ENCODE measurements at places on chromosomes 1 and 21.

GRCh38 chr1:114355240-114355639 is 155.8 kb downstream of the TRIM33 start:
- no peak for DNase-seq

- DNase-seq: no peak
Measured at GRCh38 chr1:3904843-3905185, 4.7 kb upstream of the C1orf174 start.

GRCh38 chr1:10074059-10074851 is 41.5 kb downstream of the UBE4B start:
- no peak for DNase-seq

GRCh38 chr1:81921851-81922462 is 121.2 kb downstream of the ADGRL2 start:
- no peak for DNase-seq

DNA sequence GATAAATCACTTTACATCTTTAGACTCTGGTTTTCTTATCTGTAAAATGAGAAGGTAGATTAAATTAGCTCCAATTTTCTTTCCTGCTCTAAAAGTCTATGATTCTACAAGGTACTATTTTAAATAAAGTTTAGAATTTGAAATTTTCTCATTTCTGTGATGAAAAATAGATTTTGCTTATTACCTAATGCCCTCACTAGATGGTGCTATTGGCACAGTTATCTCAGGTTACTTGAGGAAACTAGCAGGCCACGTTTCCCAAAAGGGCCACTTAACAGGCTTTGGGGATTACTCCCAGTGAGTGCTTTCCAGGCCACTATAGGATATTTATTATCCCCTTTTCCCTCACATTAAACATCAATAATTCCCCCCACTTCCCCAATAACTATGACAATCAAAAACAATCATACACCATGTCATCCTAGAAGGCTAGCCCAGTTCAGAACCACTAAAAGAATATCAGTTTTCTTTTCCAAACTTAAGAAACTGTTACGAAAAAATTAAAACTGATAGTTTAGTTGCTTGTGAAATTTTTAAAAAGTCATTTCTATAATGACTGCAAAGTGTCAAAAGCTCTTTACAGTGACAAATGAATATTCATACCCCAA is 30.6 kb downstream of the OMA1 start:
- DNase-seq: peak; percentile 27

DNA sequence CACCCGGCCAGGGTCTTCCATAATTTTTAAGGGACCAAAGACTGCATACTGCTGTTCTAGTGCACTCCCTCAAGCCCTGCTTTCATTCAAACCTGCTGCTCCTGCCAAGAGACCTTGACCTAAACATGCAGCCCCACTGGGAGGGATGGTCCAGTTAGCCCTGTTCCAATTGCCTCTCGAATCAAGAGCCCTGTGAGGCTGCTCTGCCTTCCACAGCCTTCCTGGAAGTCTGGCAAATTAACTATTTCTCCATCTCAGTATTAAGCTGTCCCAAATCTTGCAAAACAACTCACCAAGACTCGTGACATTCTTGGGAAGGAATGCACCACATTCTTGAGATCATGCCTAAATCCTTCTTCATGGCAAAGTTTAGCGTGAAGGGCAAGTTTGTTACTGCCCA is 231.3 kb downstream of the C1orf94 start:
- DNase-seq: no peak

GRCh38 chr1:184078564-184079249 is 27.2 kb downstream of the TSEN15 start:
- no peak for DNase-seq

GRCh38 chr1:208269338-208269666 is 25.1 kb upstream of the PLXNA2 start:
- no peak for DNase-seq

GRCh38 chr1:35298464-35298863 is 30.0 kb downstream of the ZMYM4 start:
- no peak for DNase-seq

GRCh38 chr1:65457868-65458267 is 37.4 kb downstream of the LEPR start:
- DNase-seq: no peak

- DNase-seq: peak; percentile 34
Measured at GRCh38 chr1:203985676-203986075, 87.2 kb upstream of the SOX13 start.

DNA sequence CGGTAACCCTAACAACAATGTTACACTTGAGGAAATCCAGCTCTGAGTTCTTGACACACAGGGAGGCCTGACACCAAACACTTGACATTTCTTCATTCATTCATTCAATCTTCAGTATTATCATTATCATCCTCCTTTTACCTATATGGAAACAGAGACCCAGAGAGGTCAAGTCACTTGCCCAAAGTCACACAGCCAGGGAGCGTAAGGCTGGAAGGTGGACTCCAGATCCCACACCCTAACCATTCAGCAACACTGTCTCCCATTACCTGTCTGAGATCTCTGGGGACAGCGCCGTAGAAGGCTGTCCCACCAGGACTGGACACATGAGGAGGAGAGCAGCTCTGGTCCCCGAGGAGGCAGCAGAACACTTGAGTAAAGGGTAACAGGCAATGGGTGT is 101.4 kb downstream of the SYF2 start:
- no peak for DNase-seq

DNA sequence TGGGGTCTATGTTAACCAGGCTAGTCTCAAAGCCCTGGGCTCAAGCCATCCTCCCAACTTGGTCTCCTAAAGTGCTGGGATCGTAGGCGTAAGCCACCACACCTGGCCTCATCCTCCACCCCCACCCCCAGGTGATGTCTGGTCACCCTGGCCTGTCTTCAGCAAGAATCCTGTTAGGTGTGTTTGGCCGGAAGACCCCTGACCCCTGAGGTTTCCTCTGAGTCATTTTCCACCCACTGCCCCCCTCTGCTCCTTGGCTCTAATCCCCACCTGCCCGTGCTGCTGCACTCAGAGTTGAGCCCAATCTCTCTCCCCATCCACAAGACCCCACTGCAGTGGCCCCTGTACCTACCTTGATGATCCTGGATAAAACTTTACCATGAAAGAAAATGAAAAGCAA is 25.2 kb downstream of the SLC66A1 start:
- no peak for DNase-seq

GRCh38 chr1:228802386-228803220 is 67.3 kb downstream of the RHOU start:
- DNase-seq: no peak

DNA sequence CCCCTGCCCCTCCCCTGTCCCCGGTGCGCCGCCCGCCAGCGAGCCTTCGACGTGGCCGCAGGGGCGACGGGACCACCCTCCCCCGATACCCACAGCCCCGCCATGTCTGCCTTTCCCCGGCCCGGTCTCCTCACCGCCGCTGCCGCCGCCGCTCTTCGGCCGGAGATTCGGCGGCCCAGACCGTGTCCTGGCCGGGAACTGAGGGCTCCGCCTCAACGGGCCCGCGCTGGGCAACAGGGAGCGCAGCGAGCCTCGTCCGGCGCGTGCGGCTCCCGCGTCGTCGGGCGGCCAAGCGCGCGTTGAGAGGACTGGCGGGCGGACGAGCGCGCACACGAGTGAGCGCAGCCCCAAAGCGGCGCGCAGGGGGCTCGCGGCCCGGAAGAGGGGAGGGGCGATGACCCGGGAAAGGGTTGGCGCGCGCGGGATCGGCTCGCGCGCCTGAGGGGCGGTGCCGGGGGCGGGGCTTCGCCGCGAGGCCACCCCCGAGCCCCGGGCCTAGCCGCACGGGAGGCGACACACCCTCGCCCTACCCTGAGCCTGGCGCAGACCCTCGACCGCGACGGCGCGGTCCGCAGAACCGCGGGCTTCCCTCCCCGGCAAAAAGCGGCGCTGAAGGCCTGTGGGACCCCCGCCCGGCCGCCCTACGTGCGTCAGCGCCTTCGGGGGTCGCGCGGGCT is at the start of gene BTG3:
BTG3 (minus strand) TSS at position 337 of the 677 bp plus-strand sequence. CDS start 3,757 bp downstream, outside the sequence.
- peak; percentile 80 for DNase-seq

DNA sequence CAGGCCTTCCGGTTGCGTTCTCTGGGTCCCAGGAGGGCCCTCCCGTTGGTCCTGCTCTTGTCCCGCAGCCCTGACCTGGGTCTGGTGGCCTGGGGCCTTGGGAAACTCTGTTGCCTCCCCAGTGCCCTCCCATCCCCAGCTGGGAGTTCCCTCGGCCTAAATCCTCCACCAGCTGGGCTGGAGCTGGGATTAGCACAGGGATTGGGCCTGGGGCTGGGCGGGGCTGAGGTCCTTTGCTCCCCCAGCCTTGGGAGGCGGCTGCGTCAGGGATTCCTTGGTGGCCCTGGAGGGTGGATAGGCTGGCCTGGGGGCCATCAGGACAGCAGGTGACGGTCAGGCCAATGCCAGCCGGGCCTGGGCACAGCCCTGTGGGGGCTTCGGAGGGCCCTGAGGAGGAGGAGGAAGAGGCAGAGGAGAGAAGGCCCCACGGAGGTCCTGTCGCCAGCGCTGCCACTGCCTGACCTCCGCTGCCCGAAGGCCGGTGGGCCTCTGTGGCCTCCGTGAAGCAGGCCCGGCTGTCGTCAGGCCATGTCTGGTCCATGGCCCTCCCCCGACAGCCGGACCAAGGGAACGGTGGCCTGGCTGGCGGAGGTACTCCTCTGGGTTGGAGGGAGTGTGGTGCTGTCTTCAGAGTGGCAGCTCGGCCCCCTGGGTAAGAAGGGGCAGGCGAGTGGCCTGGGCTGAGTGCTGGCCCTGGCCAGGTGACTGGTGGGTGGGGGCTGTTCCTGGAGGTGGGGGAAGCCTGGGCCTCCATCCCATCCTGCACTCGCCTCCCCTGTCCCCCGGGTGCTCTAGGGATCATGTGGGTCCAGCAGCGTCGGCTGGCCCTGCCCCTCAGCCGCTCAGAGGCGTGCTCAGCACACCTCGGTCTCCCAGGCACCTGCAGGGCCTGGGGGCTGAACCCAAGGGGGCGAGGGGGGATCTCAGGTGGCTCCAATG is at the start of gene PLCH2:
PLCH2 (plus strand) TSS at position 229 of the 939 bp plus-strand sequence; CDS start at position 529, 300 bp downstream.
- DNase-seq: no peak

GRCh38 chr1:21251773-21252471 is 38.3 kb downstream of the ECE1 start:
- DNase-seq: no peak

- no peak for DNase-seq
Measured at GRCh38 chr1:21365036-21365435, 74.8 kb upstream of the ECE1 start.

- DNase-seq: no peak
Measured at GRCh38 chr1:58905126-58905490, 121.3 kb upstream of the JUN start.

DNA sequence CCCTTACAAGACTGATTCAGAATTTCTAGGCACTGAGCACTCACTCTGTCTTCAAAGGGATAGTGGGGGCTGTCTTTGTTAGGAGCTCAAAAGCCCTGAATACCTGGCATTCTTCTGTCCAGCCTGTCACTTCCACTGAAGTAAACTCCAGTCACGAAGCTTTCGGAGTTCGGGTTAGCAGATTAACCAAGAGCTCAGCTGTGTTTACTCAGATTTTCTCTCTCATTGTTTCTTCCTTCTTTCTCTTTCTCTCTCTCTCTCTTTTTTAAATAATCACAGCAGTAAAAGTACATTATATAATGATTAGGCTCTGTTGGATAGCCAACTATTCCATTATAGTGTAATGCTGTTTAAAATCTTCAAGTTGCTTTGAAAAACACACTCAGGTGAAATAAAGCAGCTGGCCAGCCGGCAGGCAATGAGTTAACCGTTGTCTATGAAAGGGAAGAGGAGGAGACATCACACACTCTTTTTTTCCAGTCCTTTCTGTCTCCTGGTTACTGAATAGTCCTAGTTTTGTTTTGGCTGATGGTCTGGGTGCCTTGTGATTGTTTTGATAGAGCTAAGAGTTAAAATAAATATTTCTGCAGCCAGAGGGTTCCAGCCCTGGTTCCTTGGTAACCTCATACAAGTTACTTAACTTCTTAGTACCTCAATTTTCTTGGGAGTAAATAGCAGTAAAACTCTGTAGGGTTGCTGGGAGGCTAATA is 89.8 kb downstream of the ADSS2 start:
- no peak for DNase-seq

DNA sequence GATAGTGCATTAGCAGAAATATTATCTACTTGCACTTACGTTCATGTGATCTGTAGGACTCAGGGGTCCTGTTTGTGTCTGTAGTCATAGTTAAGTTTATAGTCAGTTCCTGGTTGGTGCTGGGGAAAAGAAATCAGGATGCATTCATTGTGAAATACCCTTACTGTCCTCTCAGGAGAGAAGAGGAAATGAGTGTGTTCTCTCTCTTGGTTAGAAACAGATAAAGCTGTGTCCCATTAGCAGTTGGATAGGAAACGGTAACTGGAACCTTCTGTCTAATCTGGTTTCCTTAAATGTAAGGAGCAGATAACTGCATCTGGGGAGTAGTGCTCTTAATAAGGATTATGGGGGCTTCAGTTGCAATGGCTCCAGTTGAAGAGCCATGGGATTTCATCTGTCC is 8.9 kb downstream of the SDCCAG8 start:
- peak; percentile 44 for DNase-seq

GRCh38 chr1:159881622-159882526 is 18.1 kb downstream of the CFAP45 start:
- DNase-seq: peak; percentile 80

DNA sequence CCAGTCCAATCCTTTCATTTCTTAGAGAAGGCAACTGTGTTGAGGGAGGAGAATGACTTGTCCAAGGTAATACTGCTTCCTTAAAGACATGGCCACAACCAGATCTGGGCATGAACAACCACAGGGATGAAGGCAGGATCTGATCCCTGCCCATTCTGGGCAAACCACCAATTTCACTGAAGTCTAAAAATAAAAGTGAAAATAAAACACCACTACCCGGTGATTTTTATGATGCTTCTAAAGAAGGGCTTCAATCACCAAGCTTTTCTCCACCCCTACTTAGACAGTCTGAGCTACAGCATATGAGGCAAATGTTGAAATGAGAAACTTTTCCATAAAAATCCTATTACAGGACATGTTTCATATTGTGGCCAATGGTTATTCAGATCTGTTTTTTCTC is 133.0 kb downstream of the PTPN14 start:
- no peak for DNase-seq

- DNase-seq: no peak
Measured at GRCh38 chr1:206114692-206115640, 2.2 kb downstream of the AVPR1B start.

- DNase-seq: no peak
Measured at GRCh38 chr1:97166626-97167025, 445.0 kb downstream of the PTBP2 start.

DNA sequence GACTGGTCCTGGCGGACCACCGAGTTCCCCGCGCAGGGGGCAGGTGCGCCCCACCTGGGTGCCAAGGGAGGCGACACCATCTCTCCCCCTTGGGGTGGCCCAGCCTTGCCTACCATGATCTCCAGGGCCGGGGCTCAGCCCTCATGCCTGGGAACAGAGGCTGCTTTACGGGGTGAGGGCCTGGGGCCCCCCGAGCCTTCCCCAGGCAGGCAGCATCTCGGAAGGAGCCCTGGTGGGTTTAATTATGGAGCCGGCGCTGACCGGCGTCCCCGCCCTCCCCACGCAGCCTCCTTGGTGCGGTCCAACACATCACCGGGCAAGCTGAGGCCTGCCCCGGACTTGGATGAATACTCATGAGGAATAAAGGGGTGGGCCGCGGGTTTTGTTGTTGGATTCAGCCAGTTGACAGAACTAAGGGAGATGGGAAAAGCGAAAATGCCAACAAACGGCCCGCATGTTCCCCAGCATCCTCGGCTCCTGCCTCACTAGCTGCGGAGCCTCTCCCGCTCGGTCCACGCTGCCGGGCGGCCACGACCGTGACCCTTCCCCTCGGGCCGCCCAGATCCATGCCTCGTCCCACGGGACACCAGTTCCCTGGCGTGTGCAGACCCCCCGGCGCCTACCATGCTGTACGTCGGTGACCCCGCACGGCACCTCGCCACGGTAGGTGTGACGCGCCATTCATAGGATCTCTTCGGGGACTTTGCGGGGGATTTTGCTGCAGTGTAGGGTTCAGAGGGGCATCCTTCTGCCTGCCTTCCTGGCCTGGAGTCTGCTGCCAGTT is 38.2 kb downstream of the TP73 start:
- peak; percentile 75 for DNase-seq

GRCh38 chr1:237009611-237010010 is 5.4 kb upstream of the MT1HL1 start:
- no peak for DNase-seq
